ENCODE measurements at places on chromosomes 5 and 9.

GRCh38 chr9:127049044-127049443, 73.4 kb downstream of the ANGPTL2 start:
- DNase-seq: peak; percentile 94

- no peak for DNase-seq
Observed at GRCh38 chr5:154482528-154483449, 4.8 kb upstream of the HAND1 start.

GRCh38 chr9:114669961-114670360, 12.0 kb downstream of the TEX48 start:
- no peak for DNase-seq

- DNase-seq: no peak
Observed at GRCh38 chr9:134283111-134283515, 43.1 kb upstream of the RXRA start.

GRCh38 chr9:131658377-131659129, 81.3 kb downstream of the RAPGEF1 start:
- no peak for DNase-seq

DNA sequence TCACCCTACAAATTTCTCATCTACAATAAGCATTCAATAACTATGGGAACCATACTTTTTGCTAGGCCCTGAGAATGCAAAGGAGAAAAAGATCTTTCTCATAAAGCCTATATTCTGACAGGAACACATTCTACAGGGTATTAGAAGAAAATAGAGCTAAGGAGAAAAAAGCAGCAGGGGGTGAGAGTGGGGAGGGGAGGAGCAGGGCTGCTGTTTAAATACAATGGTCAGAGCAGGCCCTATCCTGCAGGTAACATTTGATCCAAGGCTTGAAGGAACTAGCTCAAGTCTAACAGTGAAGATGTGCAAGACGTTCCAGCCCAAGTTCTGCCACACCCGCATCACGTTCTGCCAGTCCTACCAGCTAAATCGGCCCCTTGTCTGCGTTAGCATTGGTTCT, 89.7 kb downstream of the ELAVL2 start:
- DNase-seq: no peak

- no peak for DNase-seq
Observed at GRCh38 chr5:40554813-40555212, 124.9 kb upstream of the PTGER4 start.

GRCh38 chr9:128805661-128806060, 12.6 kb upstream of the ENDOG start:
- DNase-seq: no peak

DNA sequence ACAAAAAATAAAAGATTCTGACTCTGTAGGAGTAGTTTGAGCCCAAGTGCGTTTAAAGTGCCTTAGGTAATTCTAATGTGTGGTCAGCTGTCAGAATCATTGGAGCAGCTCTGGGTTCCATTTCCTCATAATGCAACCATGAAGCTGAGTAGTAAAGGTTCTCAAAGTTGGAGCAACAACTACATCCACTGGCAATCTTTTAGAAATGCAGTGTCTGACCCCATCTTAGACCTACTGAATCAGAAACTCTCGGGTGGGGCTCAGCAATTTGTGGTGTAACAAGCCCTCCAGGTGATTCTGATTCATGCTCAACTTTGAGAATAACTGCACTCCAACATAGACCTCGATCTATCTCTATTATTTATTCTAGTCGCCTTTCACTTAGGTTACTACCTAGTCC, 7.6 kb upstream of the ALDH1A1 start:
- DNase-seq: no peak

DNA sequence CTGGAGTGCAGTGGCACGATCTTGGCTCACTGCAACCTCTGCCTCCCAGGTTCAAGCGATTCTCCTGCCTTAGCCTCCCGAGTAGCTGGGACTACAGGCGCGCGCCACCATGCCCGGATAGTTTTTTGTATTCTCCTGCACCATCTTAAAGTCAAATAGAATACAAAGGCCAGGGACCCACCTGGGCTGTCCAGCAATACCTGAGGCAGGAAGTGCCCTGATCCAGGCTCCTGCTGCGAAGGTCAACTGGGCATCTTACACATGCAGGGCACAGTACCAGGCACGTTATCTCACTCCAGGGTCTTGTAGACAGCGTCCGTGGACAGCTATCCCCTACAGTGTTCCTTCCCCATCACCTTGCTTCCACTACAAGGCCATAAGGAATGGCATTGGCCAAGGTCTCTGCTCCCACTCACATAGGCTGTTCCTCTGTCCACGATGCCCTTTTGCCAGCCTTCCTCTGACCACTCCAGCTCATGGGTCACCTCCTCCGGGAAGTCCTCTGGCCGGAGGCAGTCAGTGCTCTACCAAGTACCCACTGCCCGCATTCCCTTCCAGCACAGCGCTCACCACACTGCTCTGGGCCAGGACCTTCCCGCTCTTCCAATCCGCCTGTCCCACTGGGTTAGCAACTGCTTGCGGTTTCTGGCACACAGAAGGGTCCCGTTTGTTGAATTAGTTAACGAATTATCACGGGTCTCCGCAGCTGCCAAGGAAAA, 978 bp downstream of the P4HA2 start:
- DNase-seq: no peak

GRCh38 chr9:69223605-69224004, 49.5 kb downstream of the TJP2 start:
- DNase-seq: peak; percentile 92

DNA sequence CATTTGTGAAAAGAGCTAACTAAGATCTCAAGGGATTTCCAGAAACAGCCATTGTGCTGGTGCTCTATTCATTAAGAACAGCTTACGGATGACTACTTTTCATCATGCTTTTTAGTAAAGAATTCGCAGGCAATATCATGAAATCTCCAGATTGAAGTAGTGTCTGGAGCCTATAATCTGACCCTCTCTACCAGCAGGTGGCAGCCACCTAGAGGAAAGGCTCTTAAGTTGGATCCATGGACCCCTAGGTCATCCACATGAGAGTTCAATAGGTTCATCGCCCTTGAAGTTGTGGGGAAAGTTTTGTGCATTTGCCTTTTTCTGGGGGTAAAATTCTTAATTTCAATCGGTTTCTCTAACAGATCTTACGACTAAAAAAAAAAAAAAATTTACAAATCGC, 82.3 kb downstream of the SLC1A3 start:
- no peak for DNase-seq

DNA sequence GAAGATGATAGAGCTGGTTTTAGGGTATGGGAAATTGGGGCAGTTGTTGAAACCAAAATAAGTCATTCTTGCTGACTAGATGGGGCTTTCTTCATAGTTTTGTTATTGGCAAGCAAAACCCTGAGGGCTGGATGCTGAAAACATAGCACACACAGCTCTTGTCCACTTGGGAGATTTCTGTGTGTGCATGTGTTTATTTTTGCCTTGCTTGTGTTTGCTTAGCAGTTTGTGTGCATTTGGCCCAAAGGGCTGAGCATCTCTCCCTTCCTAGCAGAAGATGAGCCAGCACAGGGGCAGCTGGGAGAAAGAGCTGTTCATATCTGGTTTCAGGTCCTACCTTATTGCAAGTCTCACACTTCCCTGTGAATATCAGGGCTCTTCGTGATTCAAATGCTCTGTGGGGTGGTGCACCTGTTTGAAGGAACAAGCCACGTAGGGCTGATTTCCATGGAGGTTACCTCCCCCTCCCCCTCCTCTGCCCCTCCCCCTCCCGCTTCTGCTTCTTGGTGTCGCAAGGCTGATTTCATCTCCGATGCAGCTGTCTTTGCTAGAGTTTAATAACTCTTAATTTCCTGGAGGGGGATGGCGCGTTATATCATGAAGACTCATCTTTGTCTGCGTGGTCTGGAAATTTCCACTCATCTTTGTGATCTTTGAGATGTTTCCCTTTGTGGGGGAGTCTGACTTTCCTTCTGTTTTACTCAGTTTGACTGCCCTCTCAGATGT, 296.5 kb downstream of the ARHGAP26 start:
- no peak for DNase-seq

DNA sequence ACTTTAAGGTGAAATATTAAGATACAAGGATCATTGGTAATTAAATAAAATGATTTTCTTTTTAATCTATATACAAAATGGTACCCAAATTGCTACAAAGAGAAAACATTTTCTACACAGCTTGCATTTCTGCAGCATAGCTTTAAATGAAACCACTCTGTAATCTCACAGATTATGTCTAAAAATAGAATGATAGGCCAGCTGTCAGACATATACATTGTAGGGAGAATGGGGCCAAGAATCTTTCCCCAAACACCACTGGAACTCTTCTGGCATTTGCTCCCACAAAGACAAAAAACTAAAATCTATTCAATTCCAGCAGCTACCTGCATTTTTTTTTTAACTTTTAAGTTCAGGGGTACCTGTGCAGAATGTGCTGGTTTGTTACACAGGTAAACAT, 124.1 kb upstream of the NR5A1 start:
- DNase-seq: no peak

- no peak for DNase-seq
Observed at GRCh38 chr9:123654994-123655637, 274.8 kb downstream of the DENND1A start.

DNA sequence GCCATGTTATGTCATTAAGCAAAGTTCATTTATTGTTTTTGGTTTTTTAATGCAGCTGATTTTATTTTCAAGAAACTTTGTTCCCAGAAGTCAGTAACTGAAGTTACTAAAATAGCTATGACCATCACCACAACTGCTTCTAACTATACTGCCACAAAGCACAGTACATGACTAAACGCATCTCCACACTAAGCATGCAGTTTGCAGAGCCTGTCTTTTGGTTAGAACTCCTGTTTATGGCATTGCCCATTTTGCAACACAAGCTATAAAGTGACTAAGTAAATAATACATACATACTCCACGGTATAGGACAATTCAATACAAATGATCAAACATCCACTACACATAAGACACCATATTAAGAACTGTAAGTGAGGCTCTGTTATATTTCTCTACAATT, 109.7 kb downstream of the MLLT3 start:
- no peak for DNase-seq
